Kidney (tissue), 22 donors: ENCODE measurements at places on chromosomes 13 and 19. TPM values are rescaled to one million over a fixed set of nuclear protein-coding genes. Genes with fewer than 3 reads are reported as not detected.
A peak's percentile ranks its signal among the peaks of the same experiment; 100 is the strongest.

CLEC17A gene
- 0.76 TPM for total RNA-seq

DNA sequence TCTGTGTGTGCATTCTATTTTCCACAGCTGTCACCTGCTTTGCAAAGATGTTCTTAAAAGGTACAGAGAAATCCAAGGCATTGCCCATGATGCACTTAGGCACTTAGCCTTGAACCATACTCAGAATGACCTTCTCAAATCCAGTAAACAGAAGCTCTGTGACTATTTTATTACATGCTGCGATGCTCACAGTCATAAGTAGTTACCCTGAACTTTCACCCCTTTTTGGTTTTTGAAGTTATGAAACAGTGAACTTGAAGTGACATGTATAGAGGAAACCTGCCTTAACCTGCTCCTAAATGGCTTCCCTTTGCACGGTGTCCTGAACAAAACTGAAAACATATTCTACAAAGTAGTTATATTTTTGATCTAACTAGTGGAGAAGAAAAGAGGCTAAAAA lies 100.4 kb downstream of the SLC10A2 start:
- no peak overlapping the region for H3K4me3 ChIP-seq
- H3K27ac ChIP-seq, result no peak overlapping the region
- DNase-seq, result no peak

ADPRHL1 gene
- total RNA-seq, result 1.5 TPM

C5AR1 gene
- total RNA-seq, result 26.6 TPM

GRCh38 chr13:102694937-102695336 lies at the start of gene METTL21C:
METTL21C (minus strand) TSS chr13:102695044; CDS start chr13:102694498, 546 bp downstream.
- no peaks in the 10 kb centered on the region for H3K4me1 ChIP-seq
- no peak for DNase-seq
- H3K36me3 ChIP-seq, result no peaks in the 10 kb centered on the region

DNA sequence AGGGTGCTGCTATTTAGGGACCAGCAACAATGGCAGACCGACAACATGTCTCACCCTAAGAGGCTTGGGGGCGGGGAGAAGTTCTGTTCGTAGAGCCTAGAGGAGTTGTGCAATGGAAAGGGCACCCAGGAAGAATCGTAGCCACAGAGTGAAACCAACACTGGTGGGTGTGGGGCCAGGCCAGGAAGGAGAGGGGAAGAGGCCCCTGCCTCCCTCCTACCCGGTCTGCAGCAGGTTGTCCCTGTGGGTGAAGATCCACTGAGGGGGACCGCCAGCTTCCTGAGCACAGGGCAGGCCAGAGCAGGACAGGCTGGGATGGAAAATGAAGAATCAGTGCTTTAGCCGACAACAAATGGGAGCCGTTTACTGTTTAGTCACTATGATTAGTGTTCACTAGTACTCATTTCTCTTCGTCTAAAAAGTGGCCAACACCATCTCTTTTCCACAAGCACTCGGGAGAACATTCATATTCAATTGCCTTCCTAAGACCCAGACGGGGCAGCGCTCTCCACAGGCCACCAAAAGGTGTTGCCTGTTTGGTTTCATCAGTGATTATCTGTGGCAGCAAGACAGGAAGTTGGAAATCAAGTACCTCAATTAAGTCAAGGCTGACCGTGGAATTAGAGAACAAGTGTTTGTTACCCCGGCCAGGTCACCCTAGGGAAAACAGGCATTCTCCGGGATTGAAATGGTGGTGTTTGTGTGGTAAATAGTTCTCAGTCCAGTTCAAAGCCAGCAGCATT lies 1.1 kb upstream of the ATP11A start:
- no peaks in the 10 kb centered on the region for H3K36me3 ChIP-seq
- DNase-seq, result no peak
- H3K4me3 ChIP-seq, result peak overlapping the region; percentile 26
- H3K4me1 ChIP-seq, result no peaks in the 10 kb centered on the region
- H3K27ac ChIP-seq, result peak overlapping the region; percentile 94

ZNF628 gene
- 12.0 TPM for total RNA-seq

DNA sequence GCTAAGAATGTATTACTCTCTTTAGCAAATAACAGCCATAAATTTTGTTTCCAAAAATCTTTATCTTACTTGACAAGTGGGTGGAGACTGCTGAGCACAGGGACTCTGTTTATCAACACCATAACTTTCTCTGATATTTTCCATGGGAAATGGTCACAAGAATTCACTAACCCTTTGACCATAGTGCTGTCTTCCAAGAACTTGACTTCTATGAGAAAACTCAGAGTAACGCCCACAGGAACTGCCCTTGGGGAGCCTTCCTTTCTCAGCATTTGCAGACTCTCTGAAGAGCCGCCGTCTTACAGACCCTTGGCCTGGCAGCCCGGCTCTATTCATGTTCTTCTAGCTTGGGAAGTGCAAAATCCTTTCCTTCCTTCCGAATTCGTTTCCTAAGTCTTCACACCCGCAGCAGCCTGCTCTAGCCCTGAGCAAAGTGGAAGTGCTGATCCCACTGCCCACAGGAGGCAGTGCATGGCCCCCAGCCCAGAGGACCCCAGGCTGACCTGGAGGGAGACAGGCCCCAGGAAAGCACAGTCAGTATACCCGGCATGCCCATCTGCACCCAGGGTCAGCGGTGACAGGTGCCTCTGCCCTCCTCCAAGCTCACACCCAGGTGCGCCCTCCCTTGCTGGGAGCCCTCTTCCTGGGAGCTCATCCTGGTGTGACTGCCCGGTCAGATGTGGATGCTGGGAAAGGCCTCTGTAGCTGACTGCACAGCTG lies 10.2 kb downstream of the GAS6 start:
- no peaks in the 10 kb centered on the region for H3K27me3 ChIP-seq
- DNase-seq, result no peak
- peaks cover 5% of the 10 kb centered on the region for H3K36me3 ChIP-seq
- no peaks in the 10 kb centered on the region for H3K4me1 ChIP-seq
- H3K4me3 ChIP-seq, result no peak overlapping the region

CD37 gene
- total RNA-seq, result 35.7 TPM

DNA sequence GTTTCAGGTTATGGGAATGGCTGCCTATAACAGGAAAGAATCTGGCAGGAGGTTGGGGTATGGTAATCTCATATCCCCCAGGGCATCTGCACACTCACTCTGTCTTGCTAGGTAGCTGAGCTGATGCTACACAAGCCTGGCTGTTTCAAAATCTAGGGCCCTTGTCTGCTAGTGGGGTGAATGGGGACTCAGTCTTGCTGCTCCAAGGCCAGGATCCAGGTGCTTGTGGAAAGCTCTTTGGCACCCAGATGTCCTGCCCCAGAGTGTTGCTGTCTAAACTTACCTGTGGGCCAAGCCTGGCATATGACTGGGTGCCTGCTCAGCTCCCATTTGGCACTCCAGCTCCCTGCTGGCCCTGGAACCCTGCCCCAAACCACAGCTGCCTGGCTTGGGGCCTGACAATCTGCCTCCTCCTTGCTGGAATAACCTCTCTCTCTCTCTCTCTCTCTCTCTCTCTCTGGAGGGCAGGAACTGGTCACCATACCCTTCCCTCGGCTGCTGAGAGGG lies 158.1 kb upstream of the TSC22D1 start:
- DNase-seq, result no peak
- H3K4me3 ChIP-seq, result no peak overlapping the region
- H3K4me1 ChIP-seq, result no peaks in the 10 kb centered on the region
- H3K27ac ChIP-seq, result no peak overlapping the region
- no peaks in the 10 kb centered on the region for H3K27me3 ChIP-seq

CGB1 gene
- not detected for total RNA-seq

DNA sequence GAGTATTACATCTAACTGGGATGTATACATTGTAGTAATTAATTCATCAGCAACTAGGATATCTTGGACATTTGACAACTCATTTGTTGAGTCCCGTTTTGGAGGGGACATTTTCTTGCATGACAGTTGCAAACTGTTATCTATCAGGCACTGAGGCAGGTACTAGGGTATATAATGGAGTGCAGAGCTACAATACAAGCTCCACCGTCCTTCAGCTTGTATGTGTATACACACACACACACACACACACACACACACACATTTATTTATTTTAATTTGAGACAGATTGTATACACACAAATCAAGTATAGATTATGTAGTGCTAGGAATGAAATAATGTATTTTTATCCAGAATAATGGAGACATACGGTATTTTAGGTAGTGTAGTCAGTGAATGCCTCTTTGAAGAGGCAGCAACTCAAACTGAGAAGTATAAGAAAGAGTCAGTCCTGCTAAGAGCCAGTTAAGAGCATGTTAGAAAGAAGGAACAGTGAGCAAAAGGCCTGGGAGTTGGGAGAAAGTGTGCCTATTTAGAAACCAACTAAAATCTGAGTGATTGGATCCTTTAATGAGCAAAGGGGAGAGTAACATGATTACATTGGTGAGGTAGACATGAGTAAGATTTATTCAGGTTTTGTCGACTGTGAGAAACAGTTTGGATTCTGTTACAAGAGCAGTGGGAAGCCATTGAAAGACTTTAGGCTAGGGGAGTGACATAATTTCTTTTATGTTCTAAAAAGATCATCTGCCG lies 74.5 kb downstream of the NBEA start:
- DNase-seq, result peak; percentile 44
- no peaks in the 10 kb centered on the region for H3K4me1 ChIP-seq
- no peak overlapping the region for H3K4me3 ChIP-seq
- no peak overlapping the region for H3K27ac ChIP-seq
- no peaks in the 10 kb centered on the region for H3K27me3 ChIP-seq
- H3K36me3 ChIP-seq, result no peaks in the 10 kb centered on the region

- no peak overlapping the region for H3K27ac ChIP-seq
- H3K4me3 ChIP-seq, result no peak overlapping the region
- H3K4me1 ChIP-seq, result no peaks in the 10 kb centered on the region
- H3K36me3 ChIP-seq, result no peaks in the 10 kb centered on the region
- no peak for DNase-seq
Observed at GRCh38 chr13:106467427-106468122, 67.9 kb downstream of the EFNB2 start.

- H3K36me3 ChIP-seq, result no peaks in the 10 kb centered on the region
- H3K4me1 ChIP-seq, result no peaks in the 10 kb centered on the region
- DNase-seq, result peak; percentile 81
- peak overlapping the region; percentile 29 for H3K4me3 ChIP-seq
- H3K27me3 ChIP-seq, result no peaks in the 10 kb centered on the region
Observed at GRCh38 chr13:21735701-21736401, 65.0 kb downstream of the FGF9 start.

LRFN3 gene
- 9.4 TPM for total RNA-seq

DNA sequence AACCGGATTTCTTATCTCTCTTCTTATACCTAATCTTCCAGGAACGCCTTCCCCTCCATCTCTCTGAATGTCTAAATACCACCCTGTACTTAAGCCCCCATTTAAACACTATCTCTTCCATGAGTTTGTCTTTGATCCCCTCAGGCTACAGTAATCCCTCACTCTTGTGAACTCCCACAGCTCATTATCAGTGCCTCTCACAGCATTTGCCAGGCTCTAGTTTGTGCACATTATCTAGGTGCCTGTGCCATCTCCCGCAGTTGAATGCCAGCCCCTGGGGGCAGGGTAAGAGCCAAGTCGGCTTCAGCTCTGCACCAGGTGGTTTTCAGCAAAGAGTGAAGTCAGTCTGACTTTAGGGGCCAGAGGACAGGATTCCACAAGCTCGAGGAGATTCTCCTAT lies 71.4 kb downstream of the FREM2 start:
- no peak overlapping the region for H3K4me3 ChIP-seq
- H3K27ac ChIP-seq, result no peak overlapping the region
- no peaks in the 10 kb centered on the region for H3K36me3 ChIP-seq

STAP2 gene
- total RNA-seq, result 32.3 TPM

DNA sequence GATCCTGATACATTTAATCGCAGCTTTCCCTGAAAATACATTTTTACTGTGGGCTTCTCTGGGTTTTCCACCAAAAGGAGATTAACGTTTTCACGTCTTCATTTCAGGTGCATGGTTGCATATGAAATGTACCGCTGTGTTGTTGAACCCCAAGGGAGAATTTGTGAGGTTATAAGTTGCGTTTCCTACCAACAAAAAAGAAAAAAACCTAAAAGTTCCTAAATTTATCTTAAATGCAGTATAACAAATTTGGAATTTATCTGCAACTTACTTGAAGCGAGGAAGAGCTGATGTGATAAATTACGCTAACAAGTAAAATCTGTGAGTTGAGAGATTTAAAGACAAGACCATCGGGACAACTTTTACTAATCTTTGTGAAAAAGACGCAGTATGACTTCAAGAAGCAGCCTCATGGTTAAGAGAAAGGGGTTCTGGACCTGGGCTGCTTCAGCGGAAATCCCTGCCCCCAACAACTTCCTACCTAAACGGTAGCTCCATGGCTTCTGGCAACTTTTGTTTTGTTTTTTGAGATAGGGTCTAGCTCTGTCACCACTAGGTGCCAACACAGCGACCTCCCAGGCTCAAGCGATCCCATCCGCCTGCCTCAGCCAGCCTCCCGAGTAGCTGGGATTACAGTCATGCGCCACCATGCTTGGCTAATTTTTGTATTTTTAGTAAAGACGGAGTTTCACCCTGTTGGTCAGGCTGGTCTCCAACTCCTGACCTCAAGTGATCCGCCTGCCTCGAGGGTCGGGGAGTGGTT lies 958 bp upstream of the OBI1 start:
- H3K27me3 ChIP-seq, result no peaks in the 10 kb centered on the region
- peak overlapping the region; percentile 95 for H3K4me3 ChIP-seq
- DNase-seq, result peak; percentile 53

ZNF225 gene
- total RNA-seq, result 6.7 TPM

GPC5 gene
- 0.47 TPM for total RNA-seq

GRCh38 chr13:27476943-27477703 lies 26.8 kb upstream of the MTIF3 start:
- no peak overlapping the region for H3K4me3 ChIP-seq
- DNase-seq, result peak; percentile 17
- H3K27me3 ChIP-seq, result no peaks in the 10 kb centered on the region
- no peaks in the 10 kb centered on the region for H3K36me3 ChIP-seq
